ENCODE measurements at places on chromosomes 4 and X. TPM values are rescaled to one million over a fixed set of nuclear protein-coding genes. Genes with fewer than 3 reads are reported as not detected.

MED12 gene
- 30.4 TPM for total RNA-seq

MAGEA4 gene
- not detected for total RNA-seq

SPANXC gene
- total RNA-seq: not detected

ARHGAP24 gene
- total RNA-seq: 25.8 TPM

S100P gene
- 11.2 TPM for total RNA-seq

DNA sequence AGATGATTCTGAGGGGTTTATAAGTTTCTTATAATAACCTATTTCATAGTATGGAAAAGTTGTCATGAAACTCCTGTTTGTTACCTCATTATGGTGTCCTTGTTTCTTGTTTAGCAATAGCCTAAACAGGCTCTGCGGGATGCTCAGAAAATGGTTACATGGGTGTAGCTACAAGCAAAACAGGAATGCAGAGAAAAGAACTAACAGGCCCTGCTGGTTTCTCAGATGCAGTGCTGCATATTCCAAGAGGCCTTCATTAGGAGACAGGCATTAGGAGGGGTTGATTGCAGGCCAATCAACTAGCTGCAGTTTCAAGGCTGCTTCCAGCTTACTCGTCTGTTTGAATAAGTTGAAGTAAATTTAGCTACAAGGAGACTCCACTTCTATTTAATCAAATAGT lies 37.6 kb upstream of the HPGD start:
- DNase-seq: no peak

GRCh38 chrX:121639781-121640180 lies 592.4 kb downstream of the GLUD2 start:
- no peak for DNase-seq

GRCh38 chr4:100945789-100946188 lies 401.5 kb downstream of the PPP3CA start:
- DNase-seq: no peak

- no peak for DNase-seq
These were observed 55.6 kb downstream of the MAP7D2 start for GRCh38 chrX:20060961-20061748.

GRCh38 chr4:165301833-165302232 lies 25.6 kb upstream of the MSMO1 start:
- no peak for DNase-seq

DNA sequence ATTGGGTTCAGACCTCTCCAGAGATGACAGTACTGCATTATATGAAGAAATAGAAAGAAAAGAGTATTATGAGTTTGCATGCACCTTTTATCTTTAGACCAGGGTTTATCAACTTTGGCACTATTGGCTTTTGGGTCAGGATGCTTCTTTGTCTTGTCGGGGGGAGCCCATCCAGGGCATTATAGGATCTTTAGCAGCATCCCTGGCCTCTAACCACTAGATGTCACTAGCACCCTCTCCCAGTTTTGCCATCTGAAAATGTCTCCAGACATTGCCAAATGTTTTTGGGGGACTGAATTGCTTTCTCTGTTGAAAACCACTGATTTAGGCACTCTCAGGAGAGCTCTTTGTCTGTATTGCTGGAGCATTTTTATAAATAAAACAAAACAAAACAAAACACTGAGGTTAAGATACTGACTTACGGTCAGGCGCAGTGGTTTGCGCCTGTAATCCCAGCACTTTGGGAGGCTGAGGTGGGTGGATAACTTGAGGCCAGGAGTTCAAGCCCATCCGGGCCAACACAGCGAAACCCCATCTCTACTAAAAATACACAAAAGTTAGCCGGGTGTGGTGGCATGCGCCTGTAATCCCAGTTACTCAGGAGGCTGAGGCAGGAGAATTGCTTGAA lies 23.6 kb downstream of the CA5B start:
- no peak for DNase-seq

GRCh38 chrX:3811331-3812311 lies 98.2 kb upstream of the PRKX start:
- no peak for DNase-seq
